Pancreas (tissue), 10 donors: ENCODE measurements at places on chromosomes 1 and 21. TPM values are rescaled to one million over a fixed set of nuclear protein-coding genes. Genes with fewer than 3 reads are reported as not detected.

GRCh38 chr1:219413536-219413935, 199.4 kb downstream of the ZC3H11B start:
- H3K27ac ChIP-seq = no peak overlapping the region
- no peaks in the 10 kb centered on the region for H3K4me1 ChIP-seq
- no peaks in the 10 kb centered on the region for H3K36me3 ChIP-seq

- no peaks in the 10 kb centered on the region for H3K36me3 ChIP-seq
- no peak overlapping the region for H3K4me3 ChIP-seq
- DNase-seq = no peak
- H3K27ac ChIP-seq = no peak overlapping the region
- peaks cover 6% of the 10 kb centered on the region for H3K4me1 ChIP-seq
These were observed 2.7 kb downstream of the AGT start for GRCh38 chr1:230711245-230711644.

Gene AQP10
- total RNA-seq = not detected

- H3K27ac ChIP-seq = no peak overlapping the region
- no peak for DNase-seq
- no peak overlapping the region for H3K4me3 ChIP-seq
- H3K36me3 ChIP-seq = no peaks in the 10 kb centered on the region
- no peaks in the 10 kb centered on the region for H3K27me3 ChIP-seq
These were observed 74.0 kb upstream of the RALGPS2 start for GRCh38 chr1:178650934-178651511.

Gene ELAPOR1
- 155 TPM for total RNA-seq
